ENCODE measurements at places on chromosomes 7 and 10.

GRCh38 chr7:23207021-23207420, 25.2 kb downstream of the NUP42 start:
- DNase-seq = no peak

DNA sequence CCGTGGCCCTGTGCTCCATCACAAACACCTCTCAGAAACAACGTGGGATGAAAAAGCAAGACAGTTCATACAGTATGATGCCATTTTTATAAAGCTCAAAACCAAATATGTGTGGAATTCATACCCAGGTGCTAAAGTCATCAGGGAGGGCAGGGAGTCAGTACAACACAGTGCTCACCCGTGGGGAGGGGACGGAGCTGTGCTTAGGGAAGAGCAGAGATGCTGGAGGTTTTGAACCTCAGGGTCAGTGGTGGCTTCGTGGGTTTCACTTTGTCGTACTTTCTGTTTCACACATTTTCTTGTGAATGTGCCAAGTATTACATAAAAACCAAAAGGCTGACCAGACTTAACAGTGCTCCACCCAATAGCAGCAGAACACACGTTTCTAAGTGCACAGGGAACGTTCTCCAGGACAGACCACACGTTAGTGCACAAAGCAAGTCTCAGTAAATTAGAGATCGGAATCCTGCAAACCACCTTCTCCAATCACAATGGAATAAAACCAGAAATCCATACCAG, 21.2 kb downstream of the ZMIZ2 start:
- DNase-seq = no peak

- no peak for DNase-seq
Measured at GRCh38 chr7:123977081-123977480, 52.0 kb downstream of the SPAM1 start.

GRCh38 chr10:78507510-78508160, 474.0 kb downstream of the RPS24 start:
- no peak for DNase-seq

DNA sequence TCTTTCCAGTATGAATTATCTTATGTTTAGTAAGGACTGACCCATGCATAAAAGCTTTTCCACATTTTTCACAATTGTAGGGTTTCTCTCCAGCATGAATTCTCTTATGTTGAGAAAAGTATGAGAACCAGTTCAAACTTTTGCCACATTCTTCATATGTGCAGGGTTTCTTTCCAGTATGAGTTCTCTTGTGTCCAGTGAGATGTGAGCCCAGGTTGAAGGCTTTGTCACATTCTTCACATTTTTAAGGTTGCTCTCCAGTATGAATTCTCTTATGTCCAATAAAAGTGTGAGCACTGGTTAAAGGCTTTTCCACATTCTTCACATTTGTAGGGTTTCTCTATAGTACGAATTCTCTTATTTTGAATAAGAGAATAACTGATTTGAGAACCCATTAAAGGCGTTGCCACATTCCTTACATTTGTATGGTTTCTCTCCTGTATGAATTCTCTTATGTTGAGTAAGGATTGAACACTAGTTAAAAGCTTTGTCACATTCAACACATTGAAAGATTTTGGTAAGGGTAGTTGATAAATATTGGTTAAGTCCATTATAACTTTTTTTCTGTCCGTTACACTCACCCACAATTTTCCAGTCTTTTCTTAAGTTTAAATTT, 911.0 kb upstream of the ZNF722 start:
- no peak for DNase-seq

DNA sequence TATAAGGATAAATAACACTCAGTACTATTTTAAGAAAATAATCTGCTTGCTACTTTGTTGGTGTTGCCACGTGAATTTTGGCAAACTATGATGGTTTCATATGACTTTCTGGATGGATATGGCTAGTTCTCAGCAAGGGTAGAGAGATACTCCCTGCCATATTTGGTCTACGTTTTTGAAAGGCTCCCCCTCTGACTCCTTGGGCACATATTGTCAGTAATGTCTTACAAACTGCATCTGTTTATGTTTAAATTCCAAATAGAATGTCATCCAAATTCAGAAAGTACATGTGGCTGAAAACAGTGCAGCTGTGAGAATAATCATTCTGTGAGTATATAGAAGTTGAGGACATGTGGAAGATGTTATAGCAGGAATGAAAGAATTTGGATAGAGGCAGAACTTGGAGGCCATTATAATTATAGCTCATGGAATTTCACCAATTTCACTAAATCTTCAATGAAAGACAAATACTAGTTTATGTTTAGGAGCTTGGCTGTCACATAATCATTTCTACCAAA, 107.8 kb downstream of the SRI start:
- DNase-seq = no peak

DNA sequence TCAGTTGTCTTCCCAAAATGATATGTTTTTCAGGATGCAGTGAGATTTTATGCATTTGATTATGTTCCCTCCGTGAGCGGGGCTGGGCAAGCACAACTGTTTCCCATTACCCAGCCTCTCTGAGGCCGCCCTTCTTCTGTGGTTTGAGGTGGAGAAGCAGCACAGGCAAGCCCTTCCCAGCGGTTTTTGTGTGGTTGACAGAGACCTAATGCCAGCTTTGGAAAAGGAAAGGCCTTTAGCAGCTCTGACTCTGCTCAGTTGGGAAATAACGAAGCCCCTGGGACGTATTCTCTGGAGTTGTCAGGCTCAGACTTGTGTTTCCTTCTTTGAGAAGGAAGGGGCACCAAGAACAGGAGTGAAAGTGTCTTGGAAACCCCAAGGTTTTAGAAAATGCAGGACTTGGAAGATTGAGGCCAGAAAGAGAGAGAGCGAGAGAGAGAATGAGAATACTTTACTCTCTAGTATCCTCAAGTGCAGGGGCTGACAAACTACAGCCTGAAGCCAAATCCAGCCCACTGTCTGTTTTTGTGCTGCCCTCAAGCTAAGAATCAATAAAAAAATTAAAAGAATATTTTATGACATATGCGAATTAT, 20.6 kb upstream of the PDCD4 start:
- DNase-seq = no peak

DNA sequence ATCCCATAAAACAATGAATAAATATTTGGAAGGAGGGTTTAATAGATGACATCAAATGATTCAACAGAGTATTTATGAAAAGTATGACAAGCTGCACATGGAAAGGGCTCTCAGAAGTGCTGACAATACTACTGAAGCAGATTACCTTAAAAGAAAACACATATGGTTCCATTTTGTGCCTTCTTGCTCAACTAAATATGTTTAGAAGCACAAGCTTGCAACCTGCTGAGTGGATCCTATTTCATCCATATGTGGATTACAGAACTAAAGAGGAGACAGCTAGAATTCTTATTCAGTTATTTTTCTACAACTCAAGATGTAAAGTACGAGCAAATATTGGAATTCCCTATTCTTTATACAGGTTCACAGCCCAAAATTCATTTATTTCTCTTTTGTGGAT, 340.6 kb downstream of the TFEC start:
- no peak for DNase-seq

DNA sequence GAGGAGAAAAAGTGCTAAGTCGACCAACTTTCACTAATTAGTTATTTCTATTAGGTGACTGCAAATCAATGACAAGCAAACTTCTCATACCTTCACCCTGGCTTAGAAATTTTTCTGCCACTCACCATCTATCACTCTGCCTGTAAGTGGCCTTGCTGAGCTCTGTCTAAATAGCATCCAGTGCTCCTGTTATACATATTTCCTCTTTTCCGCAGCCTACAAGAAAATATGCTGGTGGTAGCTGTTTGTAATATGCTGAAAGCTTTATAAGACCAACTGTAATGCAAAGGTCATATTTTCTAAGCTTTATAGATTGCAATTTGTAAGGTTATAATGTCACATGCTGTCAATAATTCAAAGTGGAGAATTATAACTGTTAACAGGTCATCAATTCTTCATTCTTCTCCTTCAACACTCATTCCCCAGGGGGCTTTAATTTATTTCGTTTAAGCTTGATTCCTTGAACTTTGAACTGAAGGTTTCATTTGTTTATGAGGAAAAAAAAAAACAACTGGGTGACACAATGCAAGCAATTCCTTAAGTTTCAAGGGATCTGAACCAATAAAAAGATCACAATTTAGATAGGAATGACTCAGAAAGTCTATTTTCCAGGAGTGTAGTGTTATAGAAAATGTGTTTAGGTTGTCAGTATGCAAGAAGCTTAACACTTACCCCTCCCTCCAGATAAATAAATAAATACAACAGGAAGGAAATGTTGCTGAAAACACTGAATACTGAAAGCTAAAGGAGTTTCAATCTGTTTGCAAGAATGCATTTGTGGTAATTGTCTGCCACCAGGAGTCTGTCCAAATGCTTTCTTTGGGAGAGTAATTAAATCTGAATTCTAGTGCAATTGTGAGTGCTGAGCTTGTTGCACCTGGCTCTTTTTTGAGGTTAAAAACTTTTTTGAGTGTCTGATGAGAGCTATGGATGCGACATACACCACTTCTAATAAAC, 183.7 kb downstream of the SORCS1 start:
- no peak for DNase-seq

- no peak for DNase-seq
Measured at GRCh38 chr7:47778153-47778661, 170.1 kb downstream of the PKD1L1 start.

DNA sequence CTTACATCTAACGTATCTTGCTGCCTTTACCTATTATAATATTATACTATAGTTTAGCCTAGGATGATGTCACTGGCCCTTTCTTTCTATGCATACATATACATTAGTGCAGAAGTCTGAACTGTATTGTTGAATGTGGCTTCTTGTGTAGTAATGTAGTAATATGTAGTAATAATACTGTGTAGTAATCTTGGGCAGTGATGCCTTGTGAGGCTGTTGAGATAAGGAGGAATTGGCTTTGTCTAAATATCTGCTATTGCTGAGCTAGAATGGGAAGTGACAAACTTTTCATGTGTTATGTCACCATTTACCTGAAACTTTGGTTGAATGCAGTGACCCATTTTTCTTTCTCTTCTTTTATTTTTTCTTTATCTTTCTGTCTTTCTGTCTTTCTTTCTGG, 11.0 kb downstream of the GLCCI1 start:
- DNase-seq = no peak

GRCh38 chr10:108904163-108904838, 1019.0 kb downstream of the XPNPEP1 start:
- no peak for DNase-seq

- no peak for DNase-seq
Measured at GRCh38 chr10:21962358-21962757, 41.2 kb downstream of the DNAJC1 start.

- DNase-seq = no peak
Measured at GRCh38 chr10:132739225-132739613, 46.7 kb downstream of the NKX6-2 start.

DNA sequence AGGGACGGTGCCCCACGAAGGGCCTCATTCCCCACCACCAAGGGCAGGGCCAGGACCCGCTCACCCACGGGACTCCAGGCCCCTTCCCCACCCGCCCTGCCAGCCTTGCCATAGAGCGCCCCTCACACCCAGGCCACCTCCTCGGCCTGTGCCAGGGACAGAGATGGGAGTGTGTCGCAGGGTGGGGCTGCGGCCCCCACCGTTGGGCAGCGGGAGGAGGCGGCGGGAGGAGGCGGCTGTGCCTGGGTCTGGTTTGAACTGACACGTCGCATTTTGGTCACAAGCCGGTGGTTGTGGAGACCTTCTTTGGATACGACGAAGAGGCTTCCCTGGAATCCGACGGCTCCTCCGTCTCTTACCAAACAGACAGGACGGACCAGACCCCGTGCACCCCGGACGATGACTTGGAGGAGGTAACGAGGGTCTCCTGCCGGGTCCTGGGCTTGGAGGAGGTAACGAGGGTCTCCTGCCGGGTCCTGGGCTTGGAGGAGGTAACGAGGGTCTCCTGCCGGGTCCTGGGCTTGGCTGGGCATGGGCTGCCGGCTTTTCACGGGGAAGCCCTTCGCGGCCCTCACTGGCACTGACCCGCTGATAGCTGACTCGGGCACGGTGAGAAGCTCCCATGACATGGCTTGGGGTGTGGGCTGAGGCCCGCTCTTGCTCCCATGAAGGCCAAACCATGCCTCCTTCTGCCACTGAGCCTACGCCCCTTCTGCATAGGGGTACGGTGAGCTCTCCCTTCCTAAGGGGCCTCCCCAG, 46.4 kb upstream of the DPYSL4 start:
- no peak for DNase-seq

- no peak for DNase-seq
Measured at GRCh38 chr10:84826704-84827103, 498.3 kb downstream of the CCSER2 start.

- DNase-seq = no peak
Measured at GRCh38 chr7:40918701-40919271, 784.0 kb downstream of the SUGCT start.

- DNase-seq = no peak
Measured at GRCh38 chr10:12538491-12538995, 189.2 kb downstream of the CAMK1D start.

- DNase-seq = no peak
Measured at GRCh38 chr7:72336382-72336631, 75.8 kb downstream of the CALN1 start.

DNA sequence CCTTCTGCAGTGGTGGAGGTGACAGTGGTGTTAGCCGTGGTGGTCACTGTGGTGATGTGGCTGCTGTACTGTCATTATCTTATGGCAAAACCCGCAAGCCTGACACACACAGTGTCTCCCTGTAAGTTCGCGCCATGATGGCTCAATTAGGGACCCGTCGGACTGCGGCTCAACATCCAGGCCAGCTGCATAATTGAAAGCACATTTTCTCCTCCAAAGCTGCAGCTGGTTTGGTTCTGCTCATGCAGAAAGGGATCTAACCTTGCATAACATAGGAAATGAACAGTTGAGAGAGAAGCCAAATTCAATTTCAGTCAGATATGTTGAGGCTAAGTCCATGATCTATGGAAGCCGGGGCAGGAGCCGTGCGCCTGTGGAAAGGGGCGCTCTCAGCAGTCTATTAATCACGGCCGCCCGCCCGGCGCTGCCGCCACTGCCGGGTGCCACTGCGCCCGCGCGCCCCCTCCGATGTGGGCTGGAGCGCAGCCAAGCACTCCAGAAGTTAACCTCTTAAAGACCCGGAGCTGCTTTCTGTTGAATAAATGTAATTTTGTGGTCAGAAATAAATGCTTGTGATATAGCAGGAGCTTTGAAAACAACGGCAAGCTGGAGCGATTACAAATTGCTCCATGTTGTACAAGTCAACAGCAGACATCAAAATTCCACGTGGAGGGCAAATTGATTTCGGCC, 227.7 kb downstream of the CUX1 start:
- no peak for DNase-seq

- no peak for DNase-seq
Measured at GRCh38 chr7:136353287-136353686, 376.1 kb upstream of the MTPN start.

GRCh38 chr7:151218170-151218569, 7.9 kb upstream of the H2BK1 start:
- no peak for DNase-seq

DNA sequence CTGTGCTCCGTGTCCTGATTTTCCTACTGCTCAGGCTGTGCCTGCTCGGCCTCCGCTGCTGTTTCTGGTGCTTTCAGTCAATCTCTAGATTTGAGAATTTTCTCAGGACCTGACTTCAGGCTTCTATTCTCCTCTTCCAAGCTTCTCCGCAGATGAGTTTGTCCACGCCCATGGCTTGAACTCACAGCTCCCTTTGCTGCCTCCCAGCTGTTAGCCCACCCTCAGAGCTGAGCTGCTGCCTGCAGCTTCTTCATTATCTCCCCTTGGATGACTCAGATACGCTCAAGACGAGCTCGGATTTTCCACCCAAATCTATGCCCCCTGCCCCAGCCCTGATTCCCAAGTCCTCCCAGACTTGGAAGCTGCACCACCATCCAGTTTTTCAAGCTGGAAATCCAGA, 104.7 kb downstream of the FGFR2 start:
- DNase-seq = no peak
